NCI-H748 treated with DMSO at 0.1 percent for 48 hours (cell line): ENCODE measurements at places on chromosomes 1 and 21.
A peak's percentile ranks its signal among the peaks of the same experiment; 100 is the strongest.

DNA sequence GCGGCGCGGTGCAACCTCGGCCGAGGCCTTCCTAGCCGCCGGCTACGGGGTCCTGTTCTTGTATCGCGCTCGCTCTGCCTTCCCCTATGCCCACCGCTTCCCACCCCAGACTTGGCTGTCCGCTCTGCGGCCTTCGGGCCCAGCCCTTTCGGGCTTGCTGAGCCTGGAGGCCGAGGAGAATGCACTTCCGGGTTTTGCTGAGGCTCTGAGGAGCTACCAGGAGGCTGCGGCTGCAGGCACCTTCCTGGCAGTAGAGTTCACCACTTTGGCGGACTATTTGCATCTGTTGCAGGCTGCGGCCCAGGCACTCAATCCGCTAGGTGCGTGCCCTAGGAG lies 379 bp downstream of the PPCS start:
- peak; percentile 99 for DNase-seq

DNA sequence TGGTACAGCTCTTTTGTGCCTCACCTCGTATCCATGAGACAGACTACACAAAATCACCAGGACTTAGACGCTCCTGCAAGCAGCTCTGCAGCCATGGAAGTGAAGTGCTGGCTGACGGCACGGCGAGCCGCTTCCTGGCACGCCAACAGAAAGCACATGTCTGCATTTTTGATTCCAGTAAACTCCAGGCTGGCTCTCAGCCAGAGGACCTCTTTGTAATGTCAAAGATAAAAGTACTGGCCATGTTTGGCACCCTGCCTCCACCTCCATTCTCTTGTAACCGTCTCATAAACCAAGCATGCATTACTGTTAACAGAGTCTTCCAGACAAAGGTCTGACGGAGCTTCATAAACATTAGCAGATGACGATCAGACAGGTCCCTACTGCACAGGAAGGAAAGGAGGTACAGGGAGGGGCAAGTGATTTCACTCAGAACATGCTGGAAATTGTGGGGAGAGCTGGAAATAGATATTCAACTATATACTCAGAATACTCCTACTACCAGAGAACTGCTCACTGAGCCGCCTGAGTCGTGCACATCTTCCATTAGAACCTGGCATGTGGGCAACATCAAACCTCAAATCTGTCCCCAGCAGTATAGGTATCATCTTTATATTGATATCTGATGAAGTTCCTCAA lies 632.0 kb downstream of the SMYD3 start:
- DNase-seq: peak; percentile 79

DNA sequence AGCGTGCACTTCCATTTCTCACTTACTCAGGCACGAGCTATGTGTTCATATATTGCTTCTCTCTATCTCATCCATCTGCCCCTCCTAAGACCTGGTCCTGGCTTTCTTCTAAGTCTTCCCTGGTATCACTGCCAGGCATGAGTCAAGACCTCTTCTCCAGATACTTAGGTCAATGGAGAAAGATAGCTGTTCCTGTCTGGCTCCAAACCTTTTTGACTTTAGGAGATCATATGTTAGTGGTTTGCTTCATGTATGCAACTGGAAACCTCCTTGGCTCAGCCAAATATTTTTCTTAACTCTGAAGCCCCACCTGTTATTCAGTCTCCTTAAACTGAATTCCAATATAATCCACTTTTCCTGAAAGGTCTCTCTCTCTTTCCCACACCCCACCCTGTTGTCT lies 211.6 kb upstream of the PTBP2 start:
- DNase-seq: no peak

DNA sequence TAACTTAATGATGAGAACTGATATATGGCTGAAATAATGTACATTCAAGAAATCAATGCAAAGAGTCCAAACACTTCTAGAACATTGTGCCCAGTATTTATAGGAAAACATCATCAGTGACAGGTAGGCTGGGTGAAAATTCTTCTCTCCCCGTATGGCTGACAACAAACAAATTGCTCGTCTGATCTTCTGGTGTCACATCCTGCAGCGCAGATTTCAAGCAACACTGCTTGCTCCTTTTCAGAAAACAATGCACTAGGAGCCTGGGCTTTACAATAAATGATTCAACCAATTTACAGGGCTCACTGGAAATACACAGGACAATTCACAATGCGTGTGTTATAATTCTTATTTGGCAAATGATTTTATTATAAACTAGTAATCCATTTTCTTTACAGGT lies 185.3 kb downstream of the RERE start:
- no peak for DNase-seq

- DNase-seq: no peak
Observed at GRCh38 chr1:5911871-5912271, 80.4 kb downstream of the NPHP4 start.

DNA sequence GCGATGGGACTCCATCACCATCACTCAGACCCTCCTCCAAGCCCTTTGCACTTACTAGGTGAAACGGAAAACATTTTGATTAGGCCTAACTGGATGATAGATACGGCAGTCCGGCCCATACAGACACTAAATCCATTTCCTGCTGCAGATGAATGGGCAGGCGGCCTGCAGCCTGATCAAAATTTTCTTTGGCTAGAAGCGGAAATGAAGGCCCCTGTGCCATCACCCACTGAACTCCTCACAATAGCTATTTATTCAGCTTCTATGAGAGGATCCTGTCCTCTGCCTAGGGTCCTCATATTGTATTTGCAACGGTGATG lies 200.5 kb downstream of the OMA1 start:
- no peak for DNase-seq

DNA sequence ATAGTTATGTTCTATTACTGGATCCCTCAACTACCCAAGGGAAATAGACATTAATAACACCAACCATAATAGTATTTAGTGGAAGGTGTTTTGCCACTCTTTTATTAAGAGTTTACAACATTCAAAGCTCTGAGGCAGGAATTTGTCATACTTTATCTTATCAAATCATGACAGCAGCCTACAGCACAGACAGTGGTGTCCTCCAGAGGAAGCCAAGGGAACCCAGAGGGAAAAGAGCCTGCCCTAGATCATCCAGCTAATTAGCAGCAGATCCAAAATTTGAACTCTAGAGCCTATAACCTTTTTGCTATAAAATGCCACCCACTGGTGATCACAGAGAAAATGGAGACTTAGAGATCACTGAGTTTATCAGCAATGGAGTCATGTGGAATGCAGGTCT lies 18.2 kb downstream of the VAV3 start:
- no peak for DNase-seq

DNA sequence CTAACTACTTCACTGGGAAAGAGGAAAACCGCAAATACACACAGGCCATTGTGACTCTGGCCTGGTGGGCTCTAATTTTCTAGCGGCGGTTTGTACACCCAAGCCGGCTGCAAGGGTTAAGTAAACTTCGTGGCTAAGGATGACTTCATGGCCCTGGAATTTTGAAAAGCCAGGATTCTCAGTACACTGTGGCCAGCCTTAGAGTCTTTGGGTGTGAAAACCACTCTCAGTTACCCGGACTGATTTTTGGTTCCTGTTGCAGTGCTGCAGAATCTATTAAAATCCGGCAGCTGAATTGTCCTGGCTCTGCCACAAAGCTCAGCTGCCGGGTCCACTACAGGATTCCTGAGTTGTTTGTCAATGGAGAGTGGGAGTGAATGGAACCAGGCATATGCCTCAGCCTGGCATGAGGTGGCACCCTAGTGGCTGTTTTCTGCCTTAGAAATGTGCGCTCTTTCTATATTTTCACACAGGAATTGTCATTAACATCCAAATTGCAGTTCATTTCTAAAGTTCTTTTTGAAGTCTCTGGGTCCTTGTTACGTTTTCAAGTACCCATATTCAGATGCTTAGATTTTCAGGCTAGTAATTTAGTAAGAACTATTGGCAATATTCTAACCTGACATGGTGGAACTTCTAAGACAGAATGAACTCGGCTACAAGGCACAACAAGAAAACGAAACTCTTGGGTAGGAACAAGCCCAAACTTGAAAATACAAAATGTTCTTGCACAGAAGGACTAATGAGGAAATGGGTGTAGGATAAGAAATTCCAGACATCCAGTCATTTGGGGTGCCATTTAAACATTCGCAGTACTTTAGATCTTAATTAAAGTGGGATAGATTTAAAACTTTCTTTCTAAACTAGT lies 255.9 kb downstream of the NFIA start:
- DNase-seq: peak; percentile 72

DNA sequence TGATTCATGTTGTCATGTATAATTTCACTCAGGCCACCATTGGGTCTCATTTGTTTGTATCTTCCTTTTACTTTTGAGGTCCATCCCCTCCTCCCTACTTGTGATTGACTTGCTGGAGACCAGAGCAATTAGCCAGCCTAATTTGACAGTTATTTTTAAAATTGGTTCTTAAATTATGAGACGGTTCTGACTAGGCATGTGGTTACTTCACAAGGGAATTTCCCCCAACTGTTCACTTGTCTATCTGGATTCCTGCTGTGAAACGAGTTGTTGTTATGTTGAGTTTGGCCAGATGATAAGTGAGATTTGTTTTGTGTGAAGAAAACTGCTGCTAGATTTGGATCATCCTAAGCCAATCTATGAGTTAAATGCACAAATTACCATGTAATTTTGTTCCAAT lies 359.1 kb downstream of the BARHL2 start:
- DNase-seq: no peak

GRCh38 chr1:92259350-92259749 lies 39.4 kb downstream of the GLMN start:
- no peak for DNase-seq

DNA sequence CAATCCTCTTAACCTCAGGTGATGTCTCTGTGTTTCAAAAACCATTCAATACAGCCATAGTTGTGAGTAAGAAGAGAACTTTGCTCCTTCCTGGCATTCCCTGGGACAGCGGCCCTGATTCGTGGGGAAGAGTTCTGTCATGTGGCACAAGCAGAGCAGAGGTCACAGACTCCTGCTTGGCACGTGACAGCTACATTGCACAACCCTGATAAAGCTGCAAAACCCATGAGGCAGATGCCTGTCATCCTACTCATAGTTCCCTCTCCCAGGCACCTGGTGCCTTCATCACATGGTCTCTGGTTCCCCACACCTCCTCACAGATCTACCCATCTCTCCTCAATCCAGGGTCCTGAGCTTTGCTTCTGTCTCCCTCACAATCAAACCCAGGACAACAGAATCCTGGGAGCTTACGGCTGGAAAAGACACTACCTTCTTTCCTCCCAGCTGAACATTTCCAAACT lies 70.8 kb downstream of the PLPP3 start:
- DNase-seq: no peak

DNA sequence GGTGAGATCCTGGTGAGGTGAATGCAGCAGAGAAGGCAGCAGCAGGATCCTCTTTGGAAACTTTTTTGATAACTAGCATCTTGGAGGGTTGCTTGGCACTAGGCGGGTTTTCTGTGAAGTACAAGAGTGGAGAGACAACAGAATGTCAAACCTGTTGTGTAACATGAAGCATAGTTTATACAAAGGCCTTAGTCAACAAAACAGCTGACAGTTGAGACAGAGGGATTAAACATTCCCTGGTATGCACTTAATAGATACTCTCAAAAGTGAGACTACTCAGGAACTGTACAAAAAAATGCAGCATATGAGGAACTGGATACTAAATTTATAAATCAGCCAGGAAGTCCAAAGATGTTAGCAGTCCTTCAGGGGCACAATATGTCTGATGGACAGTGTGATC lies 16.4 kb upstream of the CCDC17 start:
- no peak for DNase-seq

DNA sequence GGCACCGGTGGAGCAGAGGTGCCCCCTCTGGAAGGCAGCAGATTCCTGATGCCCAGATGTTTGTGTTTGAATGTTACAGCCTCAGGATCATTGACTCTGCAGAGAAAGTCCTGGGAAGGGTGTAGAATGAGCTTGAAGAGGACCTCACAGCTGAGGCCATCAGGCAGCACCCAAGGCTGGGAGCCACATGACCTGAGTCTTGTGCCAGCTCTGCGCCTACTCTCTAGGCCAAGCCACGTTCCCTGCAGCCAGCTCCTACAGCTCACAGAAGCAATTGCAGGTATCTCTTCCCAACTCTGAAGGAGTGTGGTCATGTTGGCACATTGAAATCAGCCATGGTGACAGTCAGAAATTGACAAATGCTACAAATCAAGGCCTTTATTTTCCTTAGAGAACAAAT lies 36.3 kb downstream of the GRHL3 start:
- DNase-seq: no peak
